ENCODE measurements at places on chromosomes 1 and 21.

DNA sequence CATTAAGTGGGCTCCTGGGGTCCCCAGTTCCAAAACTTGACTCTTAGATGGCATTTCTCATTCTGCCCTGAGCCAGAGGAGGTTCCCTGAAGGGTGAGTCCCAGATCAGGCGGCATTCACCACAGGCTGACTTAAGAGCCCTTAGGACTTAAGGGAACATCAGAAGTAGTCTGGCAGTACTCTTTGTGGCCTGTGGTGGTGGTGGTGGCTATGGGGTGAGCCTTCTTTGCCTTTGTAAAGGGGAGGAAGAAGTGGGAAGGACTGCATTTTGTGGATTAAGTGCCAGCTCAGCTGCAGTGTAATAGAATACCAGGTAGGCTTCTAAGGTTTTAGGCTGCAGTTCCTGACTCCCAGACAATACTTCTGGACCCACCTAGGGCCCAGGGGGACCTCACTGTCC, 186.5 kb upstream of the KCTD3 start:
- DNase-seq = no peak

DNA sequence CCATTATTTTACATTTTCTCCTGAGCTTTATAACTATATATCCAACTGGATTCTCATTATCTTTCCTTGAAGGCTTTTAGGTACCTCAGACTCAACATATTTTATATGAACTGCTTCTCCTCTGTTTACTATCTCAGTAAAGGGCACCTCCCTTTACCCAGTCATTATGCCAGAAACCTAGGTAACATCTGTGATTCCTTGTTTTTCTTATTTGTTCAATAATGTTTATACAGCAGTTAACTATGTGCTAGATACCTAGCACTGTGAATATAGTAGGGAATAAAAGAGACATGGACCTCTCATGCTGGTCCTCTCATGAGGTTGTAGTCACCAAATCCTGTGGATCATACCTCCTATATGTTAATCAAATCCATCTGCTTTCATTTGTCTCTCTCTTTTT, 25.6 kb downstream of the PPP1R12B start:
- no peak for DNase-seq

- DNase-seq = no peak
Measured at GRCh38 chr1:105785021-105785420, 1271.5 kb upstream of the PRMT6 start.

DNA sequence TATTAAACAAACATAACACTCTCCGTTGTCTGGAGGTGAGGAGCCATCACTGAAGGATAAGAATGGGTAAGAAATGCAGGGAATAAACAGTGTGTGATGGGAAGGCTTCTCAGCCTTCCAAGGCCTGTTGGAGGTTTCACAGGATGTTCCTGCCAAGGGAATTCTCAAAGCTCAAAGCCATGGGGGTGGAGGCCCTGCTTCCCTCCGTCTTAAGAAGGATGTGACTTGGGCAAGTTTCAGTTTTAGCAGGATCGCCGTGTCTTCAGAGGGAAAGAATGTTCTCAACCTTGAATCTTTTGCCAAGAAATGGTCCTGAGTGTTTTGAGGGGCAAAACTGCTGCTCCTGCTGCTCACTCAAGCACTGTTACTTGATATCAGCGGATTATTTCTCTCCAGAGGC, 41.7 kb upstream of the IL20 start:
- no peak for DNase-seq

GRCh38 chr1:169019419-169020058, 87.0 kb upstream of the ATP1B1 start:
- no peak for DNase-seq

GRCh38 chr1:8197493-8198282, 120.2 kb upstream of the SLC45A1 start:
- DNase-seq = no peak

Measured in Kasumi-1 (cell line).